ENCODE measurements at places on chromosomes 7 and 10. TPM values are rescaled to one million over a fixed set of nuclear protein-coding genes. Genes with fewer than 3 reads are reported as not detected.

Gene LRIT1
- total RNA-seq: not detected

Gene CDK1
- 84.0 TPM for total RNA-seq

Gene NKX1-2
- not detected for total RNA-seq

Gene DDC
- total RNA-seq: not detected

Gene LIPF
- total RNA-seq: not detected

Gene C7orf57
- not detected for total RNA-seq

Gene PRSS1
- not detected for total RNA-seq
